ENCODE measurements at places on chromosomes 3 and 15. TPM values are rescaled to one million over a fixed set of nuclear protein-coding genes. Genes with fewer than 3 reads are reported as not detected.

Gene PCSK6
- total RNA-seq: 0.58 TPM

Gene PLA2G4B
- 9.9 TPM for total RNA-seq

Gene AADAC
- not detected for total RNA-seq

Gene MAGI1
- 0.21 TPM for total RNA-seq

Gene ACTC1
- not detected for total RNA-seq

DNA sequence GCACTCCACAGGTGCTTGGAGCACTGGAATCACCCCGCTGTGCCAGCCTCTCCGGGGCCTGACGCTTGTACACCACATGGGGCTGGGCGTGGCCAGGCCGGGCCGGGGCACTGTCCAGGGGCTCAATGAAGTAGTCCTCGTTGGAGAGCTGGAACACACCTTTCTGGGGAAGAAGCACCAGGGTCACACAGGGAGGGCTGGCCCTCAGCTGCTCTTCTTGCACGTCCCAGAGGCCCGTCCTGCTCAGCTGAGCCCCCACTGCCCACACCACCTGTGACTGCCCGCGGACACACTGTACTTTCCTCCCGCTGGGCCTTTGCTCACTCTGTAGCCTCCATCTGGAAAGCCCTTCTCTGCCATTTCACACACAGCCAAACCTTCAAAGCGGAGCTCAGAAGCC lies 13.3 kb downstream of the ADAMTS7 start:
- H3K4me3 ChIP-seq: no peak overlapping the region
- no peak for DNase-seq
- H3K27ac ChIP-seq: no peak overlapping the region
- no peaks in the 10 kb centered on the region for H3K4me1 ChIP-seq

- DNase-seq: no peak
- H3K27ac ChIP-seq: no peak overlapping the region
- H3K27me3 ChIP-seq: no peaks in the 10 kb centered on the region
- H3K36me3 ChIP-seq: peaks cover 3% of the 10 kb centered on the region
These were observed 1.4 kb downstream of the MTMR10 start for GRCh38 chr15:30990036-30990435.

DNA sequence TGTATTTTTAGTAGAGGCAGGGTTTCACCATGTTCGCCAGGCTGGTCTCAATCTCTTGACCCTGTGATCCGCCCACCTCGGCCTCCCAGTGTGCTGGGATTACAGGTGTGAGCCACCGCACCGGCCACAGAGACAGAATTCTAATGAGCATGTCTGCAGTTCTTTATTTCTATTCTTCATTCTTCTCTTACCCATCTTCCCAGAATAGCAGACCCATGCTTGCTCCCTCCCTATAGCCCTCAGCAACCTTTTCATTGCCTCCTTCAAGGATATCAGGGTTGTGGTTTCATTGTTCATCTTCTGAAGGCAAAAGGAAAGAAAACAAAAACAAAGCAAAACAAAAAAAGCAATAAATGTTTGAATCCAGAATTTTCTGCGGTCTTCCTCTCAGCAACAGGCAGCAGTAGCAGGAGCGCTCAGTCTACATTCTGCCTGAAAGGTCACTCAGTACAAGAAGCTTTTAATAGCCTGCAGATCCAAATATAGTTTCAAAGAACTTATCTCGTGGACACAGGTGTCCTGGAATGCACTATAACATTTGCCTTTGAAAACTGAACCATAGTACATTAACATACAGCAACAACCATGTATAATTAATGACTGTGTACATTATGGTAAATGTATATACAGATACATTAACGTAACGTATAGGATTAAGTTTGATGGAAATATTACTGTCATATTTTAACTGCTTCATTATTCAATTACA lies at the start of gene SMCO1:
SMCO1 (minus strand) TSS at position 434 of the 709 bp plus-strand sequence; CDS start at position 297, 137 bp downstream.
- no peak within 1 kb of the TSS for H3K4me3 ChIP-seq
- peaks cover 1% of the 10 kb centered on the region for H3K27me3 ChIP-seq
